Adrenal gland (tissue), 19 donors: ENCODE measurements at places on chromosomes 7 and 10. TPM values are rescaled to one million over a fixed set of nuclear protein-coding genes. Genes with fewer than 3 reads are reported as not detected.

Gene MYL10
- not detected for polyA plus RNA-seq

GRCh38 chr7:96670338-96671289 lies 39.0 kb downstream of the SEM1 start:
- no peak for DNase-seq

- DNase-seq: no peak
Observed at GRCh38 chr7:130452951-130453350, 12.1 kb upstream of the CEP41 start.

- no peak for DNase-seq
Observed at GRCh38 chr10:3429676-3430075, 257.1 kb upstream of the PITRM1 start.

DNA sequence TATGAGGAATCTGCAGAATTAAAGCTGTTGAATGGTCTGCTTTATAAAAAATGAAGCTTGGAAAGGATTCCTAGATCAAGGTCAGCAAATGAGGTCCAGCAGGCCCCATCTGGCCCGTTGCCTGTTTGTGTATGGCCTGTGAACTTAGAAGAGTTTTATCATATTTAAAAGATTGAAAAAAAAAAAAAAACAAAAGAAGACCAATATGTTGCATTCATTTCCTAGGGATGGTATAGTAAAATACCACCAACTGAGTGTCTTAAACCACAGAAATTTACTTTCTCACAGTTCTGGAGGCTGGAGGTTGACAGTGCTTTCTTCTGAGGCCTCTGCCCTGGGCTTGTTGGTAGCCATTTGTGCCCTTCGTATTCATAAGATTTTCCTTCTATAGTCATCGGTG lies 109.2 kb downstream of the PPP1R3A start:
- DNase-seq: peak; percentile 28
